ENCODE measurements at places on chromosomes 6 and 20. TPM values are rescaled to one million over a fixed set of nuclear protein-coding genes. Genes with fewer than 3 reads are reported as not detected.
A peak's percentile ranks its signal among the peaks of the same experiment; 100 is the strongest.

LHFPL5 gene
- total RNA-seq, result not detected

ASIP gene
- not detected for total RNA-seq

DNA sequence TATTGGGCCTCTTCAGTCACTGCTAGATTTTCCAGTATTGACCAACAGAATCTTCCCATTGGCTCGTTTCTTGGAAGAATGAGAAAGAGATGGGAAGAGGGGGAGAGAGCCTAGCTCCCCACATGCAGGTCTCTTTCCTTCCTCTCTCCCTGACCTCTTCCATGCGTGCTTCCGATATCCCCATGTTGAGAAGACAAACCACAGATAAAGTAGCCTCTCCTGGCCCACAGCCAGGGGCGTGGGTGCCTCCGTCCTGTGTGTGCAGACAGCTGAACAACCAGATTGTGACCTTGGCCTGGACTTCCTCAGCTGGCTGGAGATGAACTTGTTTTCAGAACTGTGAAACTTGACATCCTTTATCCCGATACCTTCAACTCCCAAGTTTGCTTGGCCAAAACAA lies 71.0 kb downstream of the EDN3 start:
- DNase-seq, result no peak

GRCh38 chr6:36769676-36770499 lies 69.4 kb downstream of the CPNE5 start:
- DNase-seq, result peak; percentile 51

DNA sequence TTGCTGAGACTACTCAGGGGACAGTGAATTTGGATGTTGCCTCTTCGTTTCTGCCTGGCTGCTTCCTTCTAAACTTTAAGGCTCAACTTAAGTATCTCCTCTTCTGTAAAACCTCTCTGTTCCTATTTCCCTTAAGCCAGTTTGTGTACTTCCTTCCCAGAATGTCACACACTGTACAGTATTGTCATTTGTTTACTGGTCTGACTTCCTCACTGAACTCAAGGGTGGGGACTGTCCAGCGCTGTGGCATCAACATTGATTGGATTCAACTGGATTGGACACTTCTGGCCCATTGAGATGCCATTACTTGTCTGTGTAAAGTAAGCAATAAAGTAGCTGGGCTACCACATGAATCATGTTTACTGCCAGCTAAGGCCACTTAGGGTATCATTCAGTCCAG lies 69.7 kb downstream of the ANKS1A start:
- DNase-seq, result no peak

Data from B cell (primary cell).